ENCODE measurements at places on chromosomes 16 and 17.

DNA sequence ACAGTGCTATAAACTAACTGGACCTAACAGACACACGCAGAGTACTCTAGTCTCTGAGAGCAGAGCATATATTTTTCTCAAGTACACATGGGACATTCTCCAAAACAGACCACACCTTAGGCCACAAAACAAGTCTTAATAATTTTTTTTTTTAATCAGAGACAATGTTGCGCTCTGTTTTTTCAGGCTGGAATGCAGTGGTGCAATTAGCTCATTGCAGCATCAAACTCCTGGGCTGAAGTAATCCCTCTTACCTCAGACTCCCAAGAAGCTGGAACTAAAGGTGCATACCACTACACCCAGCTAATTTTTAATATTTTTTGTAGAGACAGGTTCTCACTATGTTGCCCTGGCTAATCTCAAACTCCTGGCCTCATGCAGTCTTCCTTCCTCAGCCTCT is 37.7 kb downstream of the ULK2 start:
- H3K4me3 ChIP-seq = no peak overlapping the region
- peaks cover 20% of the 10 kb centered on the region for H3K36me3 ChIP-seq

DNA sequence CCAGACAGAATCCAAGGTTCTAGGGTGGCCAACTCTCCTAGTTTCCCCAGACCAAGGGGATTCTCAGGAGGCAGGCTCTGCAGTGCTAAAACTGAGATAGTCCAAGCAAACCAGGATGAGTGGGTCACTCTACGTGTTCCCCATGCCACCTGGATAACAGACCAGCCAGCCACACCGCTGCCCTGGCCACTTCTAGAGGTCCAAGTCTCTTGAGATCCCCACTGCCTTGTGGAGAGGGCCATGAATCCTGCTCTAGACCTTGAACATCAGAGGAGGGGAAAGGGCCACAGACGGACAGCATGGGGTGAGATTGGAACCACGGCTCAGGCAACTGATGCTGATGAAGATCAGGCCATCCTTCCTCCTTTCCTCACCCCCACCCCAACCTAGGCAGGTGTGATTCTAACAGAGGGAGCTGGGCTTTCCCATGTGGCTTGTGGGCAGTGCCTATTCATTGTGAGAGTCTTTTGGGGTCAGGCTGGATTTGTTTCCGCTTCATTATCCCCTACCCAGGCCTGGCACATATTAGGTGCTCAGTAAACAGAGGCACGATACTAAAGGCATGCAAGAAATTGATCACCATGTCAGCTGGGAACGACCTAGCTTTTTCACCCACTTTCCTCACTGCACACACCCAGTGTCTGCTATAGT is 16.8 kb upstream of the TVP23A start:
- DNase-seq = peak; percentile 47
- peaks cover 29% of the 10 kb centered on the region for H3K4me1 ChIP-seq
- H3K27ac ChIP-seq = no peak overlapping the region
- peaks cover 11% of the 10 kb centered on the region for H3K27me3 ChIP-seq
- no peaks in the 10 kb centered on the region for H3K36me3 ChIP-seq

- no peaks in the 10 kb centered on the region for H3K4me1 ChIP-seq
- peaks cover 14% of the 10 kb centered on the region for H3K27me3 ChIP-seq
- no peak overlapping the region for H3K4me3 ChIP-seq
- no peak overlapping the region for H3K27ac ChIP-seq
Measured at GRCh38 chr17:27106347-27106981, 187.4 kb upstream of the WSB1 start.

GRCh38 chr16:72858665-72859493 is 189.0 kb downstream of the ZFHX3 start:
- peaks cover 2% of the 10 kb centered on the region for H3K27me3 ChIP-seq
- no peaks in the 10 kb centered on the region for H3K4me1 ChIP-seq
- no peaks in the 10 kb centered on the region for H3K36me3 ChIP-seq
- H3K4me3 ChIP-seq = no peak overlapping the region

GRCh38 chr16:19415461-19415860 is 2.2 kb upstream of the TMC5 start:
- peaks cover 4% of the 10 kb centered on the region for H3K4me1 ChIP-seq
- H3K27me3 ChIP-seq = peaks cover 35% of the 10 kb centered on the region
- H3K36me3 ChIP-seq = no peaks in the 10 kb centered on the region
- no peak overlapping the region for H3K27ac ChIP-seq

DNA sequence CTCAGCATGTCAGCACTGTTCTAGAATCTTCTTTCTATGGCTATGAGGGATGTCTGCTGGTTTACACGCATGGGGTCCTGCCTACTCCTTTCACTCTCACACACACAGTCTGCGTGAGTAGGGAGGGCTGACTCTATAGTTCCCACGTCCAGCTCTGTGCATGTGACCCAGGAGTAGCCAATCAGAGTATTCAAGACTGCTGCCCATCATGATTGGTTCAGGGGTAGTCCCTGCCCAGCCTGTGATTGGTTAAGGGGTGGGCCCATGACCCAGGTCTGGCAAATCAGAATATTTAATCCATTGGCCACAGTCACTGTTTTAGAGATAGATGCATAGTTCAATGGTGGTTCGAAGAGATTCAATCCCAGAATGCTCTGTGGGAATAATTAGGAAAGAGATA is 151.3 kb upstream of the IRX3 start:
- peaks cover 6% of the 10 kb centered on the region for H3K27me3 ChIP-seq
- H3K4me1 ChIP-seq = no peaks in the 10 kb centered on the region
- no peak overlapping the region for H3K27ac ChIP-seq
- DNase-seq = no peak

DNA sequence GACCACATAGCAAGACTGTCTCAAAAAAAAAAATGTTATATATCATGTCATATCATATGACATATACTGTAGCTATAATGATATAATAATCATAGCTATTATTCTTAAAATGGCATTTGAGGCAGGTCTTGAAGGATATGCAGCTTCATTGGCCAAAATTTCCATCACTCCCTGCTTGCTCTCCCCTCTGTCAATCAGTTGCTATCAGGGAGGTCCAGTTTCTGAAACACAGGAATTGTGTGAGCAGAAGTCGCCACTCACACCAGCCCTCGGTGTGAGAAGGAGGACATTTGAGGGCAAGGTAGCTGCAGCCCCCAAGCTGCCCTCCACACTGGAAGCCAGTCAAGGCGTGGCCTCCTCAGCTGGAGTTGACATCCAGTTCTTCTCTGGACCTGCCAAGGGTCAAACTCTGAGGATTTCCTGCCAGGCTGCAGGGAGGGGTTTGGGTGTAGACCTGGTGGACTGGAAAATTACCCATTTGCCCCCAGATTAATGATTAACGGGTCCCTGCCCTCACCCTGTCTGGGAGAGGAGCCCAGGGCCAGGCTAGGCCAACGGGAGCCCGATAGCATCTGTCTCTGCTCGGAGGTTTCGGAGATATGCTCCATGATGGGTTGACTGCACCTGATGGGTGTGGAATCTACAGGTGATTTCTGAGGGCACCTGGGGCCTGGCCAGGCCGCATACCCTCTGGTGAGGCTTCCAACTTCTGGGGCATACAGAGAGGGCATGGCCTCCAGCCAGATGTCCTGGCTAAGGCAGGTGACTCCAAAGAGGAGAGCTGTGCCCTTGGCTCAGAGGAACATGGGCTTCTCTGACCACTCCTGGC is 18.8 kb downstream of the WNT9B start:
- no peaks in the 10 kb centered on the region for H3K36me3 ChIP-seq
- no peak overlapping the region for H3K27ac ChIP-seq
- H3K27me3 ChIP-seq = peaks cover 8% of the 10 kb centered on the region
- H3K4me1 ChIP-seq = no peaks in the 10 kb centered on the region
- H3K4me3 ChIP-seq = no peak overlapping the region

DNA sequence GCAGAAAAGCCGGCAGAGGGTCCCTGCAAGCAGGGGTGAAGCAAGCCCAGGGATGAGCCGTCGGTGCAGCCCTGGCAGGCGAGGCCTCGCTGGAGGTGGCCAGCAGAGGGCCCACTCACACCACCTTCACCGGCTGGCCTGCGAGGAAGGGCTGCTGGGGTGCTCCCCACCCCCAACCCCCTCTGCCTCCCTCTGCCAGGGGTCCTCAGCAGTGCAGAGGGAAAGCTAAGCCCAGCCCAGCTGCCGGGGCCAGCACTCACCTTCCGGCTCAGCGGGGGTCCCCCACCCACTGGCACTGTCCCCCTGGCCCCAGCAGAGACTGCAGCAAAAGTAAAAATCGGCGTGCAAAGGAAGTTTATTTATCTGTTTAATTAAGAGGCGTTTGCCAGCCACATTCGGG is 113.4 kb downstream of the ENGASE start:
- H3K36me3 ChIP-seq = no peaks in the 10 kb centered on the region
- no peaks in the 10 kb centered on the region for H3K4me1 ChIP-seq
- peaks cover 52% of the 10 kb centered on the region for H3K27me3 ChIP-seq
- no peak overlapping the region for H3K27ac ChIP-seq
- H3K4me3 ChIP-seq = no peak overlapping the region

DNA sequence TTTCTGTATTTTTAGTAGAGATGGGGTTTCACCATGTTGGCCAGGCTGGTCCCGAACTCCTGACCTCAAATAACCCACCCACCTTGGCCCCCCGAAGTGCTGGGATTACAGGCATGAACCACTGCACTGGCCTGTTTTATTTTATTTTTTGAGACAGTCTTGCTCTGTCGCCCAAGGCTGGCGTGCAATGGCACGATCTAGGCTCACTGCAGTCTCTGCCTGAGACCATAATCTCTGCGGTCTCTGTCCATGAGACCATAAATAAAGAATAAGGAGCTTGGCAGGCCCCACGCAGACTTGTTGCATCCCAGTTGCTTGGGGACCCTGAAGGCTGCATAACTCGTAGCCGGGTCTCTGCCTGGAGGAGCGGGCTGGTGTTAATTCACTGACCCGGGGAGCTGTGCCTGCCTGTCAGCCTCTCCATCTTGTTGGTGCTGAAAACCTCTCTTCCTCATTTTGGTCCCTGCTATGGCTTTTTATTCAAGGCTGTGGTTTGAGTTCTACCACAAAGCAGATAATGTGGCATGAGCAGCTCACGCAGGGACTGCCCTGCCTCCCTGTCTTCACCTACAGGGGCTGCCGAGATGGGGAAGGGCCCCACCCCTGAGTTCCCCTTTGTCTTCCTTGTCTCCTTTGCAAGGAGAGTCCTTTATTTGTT is 82.1 kb downstream of the MSI2 start:
- peaks cover 5% of the 10 kb centered on the region for H3K36me3 ChIP-seq
- no peaks in the 10 kb centered on the region for H3K27me3 ChIP-seq
- peaks cover 39% of the 10 kb centered on the region for H3K4me1 ChIP-seq
- DNase-seq = peak; percentile 14
- no peak overlapping the region for H3K4me3 ChIP-seq

DNA sequence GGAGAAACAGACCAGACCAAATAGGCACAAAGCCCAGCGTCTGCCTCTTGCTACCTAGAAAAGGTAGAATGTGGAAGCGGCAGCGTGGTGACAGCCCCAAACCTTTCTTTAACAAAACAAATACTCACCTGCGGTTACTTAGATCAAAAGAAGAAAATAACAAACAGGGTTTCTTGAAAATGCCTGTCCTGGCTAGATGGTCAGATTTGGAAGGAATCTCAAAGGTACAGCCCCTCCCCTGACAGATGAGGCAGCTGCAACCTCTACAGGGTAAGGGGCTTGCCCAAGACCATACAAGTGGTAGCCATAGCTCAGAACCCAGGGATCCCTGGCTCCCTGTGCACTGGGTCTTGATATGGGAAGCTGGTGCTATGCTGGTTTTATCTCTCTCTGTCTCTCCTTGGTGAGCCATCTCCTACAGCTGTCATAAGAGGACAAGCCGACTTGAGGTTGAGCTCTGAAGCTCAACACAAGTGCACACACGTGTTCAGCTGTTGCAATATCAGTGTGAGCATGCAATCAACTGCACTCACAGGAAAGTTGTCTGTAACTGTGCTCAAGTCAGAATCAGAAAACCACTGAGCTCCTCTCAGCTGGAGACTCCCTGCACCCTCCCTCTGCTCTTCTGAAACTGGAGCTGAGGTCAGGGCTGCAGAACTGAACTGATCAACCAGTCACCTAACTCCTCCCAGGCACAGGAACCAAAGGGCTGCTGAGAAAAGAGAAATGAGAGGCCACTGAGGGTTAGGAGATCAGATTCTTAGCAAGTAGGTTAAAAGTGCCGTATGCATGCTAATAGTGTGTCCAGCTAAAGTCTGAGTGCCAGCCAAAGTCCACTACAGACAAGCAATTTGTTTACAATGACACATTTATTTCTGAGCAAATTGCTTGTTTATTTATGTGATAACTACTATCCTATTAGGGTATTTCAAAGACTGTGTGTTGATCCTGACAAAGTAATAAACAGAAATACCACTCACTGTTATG is 6.1 kb upstream of the RNF157 start:
- DNase-seq = peak; percentile 56
- peak overlapping the region; percentile 81 for H3K27ac ChIP-seq
- H3K36me3 ChIP-seq = no peaks in the 10 kb centered on the region
- H3K4me3 ChIP-seq = peak overlapping the region; percentile 50
- no peaks in the 10 kb centered on the region for H3K27me3 ChIP-seq
- peaks cover 65% of the 10 kb centered on the region for H3K4me1 ChIP-seq

GRCh38 chr17:75638893-75639292 is 5.7 kb downstream of the SMIM5 start:
- no peaks in the 10 kb centered on the region for H3K36me3 ChIP-seq
- no peak overlapping the region for H3K27ac ChIP-seq

DNA sequence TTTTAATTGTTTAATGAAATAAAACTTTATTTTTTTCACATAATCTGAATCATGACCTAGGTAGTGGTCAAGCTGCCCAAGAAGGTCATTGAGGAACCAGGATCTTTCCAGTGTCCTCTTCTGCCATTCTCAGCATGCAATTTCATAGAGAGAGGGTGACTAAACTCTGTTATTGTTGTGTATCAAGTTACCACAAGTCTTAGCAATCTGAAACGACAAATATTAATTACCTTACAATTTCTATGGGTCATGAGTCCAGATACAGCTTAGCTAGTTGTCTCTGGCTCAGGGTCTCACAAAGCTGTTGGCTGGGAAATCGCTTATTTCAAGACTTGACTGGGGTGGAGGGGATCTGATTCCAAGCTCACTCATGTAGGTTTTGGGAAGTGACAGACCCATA is 37.6 kb downstream of the FTO start:
- no peak for DNase-seq
- no peaks in the 10 kb centered on the region for H3K36me3 ChIP-seq
- H3K4me1 ChIP-seq = peaks cover 26% of the 10 kb centered on the region

DNA sequence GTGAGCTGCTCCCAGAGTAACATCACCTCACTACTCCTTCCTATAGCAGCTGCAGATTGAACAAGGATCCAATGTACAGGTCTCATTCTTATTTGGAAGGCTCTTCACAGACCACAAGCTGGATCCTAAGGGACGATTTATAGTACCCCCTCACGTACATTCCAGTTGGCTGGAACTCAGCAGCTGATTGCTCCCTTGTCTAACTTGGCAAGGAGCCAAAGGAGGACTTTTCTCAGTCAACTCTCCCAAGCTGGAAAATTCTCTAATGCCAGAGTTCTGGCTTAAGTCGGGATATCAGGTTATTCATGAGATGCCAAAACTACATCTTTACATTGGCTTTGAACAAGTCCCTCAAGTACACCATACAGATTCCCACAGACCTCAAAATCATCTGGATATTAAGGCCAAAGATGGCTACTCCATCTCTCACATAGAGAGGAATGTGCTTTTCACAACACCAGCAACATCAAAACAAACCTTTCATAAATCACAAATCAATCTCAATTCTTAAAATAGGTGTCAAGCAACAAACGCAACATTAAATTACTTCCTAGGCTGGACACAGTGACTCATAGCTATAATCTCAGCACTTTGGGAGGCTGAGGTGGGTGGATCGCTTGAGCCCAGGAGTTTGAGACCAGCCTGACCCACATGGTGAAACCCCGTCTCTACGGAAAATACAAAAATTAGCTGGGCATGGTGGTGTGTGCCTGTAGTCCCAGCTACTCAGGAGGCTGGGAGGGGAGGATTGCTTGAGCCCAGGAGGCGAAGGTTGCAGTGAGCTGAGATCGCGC is 39.3 kb downstream of the SMG6 start:
- peaks cover 29% of the 10 kb centered on the region for H3K36me3 ChIP-seq
- no peak for DNase-seq
- peaks cover 2% of the 10 kb centered on the region for H3K27me3 ChIP-seq
- peak overlapping the region; percentile 98 for H3K27ac ChIP-seq

Data from activated naive CD8-positive, alpha-beta T cell treated with anti-CD3 and anti-CD28 coated beads, Interleukin-2, amount 50 U/mL, for 24 hours (primary cell).